ENCODE measurements at places on chromosomes 5 and 9.

DNA sequence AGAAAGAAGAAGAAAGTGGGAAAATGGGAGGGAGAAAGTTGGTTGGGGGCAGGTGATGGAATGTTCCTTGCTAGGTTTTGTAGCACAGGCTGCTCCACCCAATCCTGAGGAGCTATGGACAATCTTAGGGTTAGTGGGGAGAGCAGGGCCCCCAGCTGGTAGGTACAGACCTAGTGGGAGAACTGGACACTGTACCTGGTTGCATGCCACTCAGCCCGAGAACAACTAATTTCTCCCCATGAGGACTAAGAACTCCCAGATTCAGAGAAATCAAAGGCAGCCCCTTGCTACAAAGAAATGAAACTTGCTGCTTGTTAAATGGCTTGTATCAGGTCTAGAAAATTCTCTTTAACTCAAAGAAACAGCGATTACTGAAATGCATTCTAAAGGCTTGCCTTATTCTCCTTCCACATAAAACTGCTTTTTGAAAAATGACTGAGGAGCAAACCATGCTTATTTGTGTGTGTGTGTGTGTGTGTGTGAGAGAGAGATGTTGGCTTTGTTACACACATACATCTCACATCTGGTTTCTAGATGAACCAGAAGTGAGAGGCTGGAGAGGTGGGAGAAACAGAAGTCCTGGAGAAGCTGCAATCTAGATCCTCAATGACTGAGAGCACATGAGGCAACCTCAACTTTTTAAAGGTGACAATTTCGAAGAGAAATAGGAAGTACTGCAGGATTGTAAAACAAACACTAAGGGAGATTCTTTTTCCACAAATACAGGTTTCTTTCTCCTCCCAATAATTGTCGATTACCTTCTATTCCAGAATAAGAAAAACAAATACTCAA, 28.9 kb downstream of the FYB1 start:
- no peak for DNase-seq

DNA sequence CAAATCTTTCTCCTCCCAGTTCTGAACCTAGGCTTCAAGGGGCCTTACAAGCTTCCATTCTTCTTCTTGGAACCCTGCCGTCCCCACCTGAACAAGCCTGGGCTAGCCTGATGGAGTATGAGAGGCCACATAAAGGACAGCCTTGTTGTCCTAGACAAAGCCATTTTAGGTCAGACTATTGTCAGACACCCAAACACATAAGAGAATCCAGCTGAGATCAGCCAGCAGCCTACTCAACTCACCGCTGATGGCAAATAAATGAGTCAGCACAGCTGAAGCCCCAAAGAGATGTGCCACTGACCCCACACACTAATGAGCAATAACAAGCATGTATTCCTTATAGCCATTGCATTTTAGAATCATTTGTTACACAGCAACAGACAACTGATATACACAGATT, 33.8 kb downstream of the SVEP1 start:
- DNase-seq, result no peak

- DNase-seq, result no peak
Observed at GRCh38 chr5:40798801-40799210, 632 bp upstream of the PRKAA1 start.

GRCh38 chr9:7392148-7392547, 407.4 kb downstream of the DMAC1 start:
- DNase-seq, result no peak

DNA sequence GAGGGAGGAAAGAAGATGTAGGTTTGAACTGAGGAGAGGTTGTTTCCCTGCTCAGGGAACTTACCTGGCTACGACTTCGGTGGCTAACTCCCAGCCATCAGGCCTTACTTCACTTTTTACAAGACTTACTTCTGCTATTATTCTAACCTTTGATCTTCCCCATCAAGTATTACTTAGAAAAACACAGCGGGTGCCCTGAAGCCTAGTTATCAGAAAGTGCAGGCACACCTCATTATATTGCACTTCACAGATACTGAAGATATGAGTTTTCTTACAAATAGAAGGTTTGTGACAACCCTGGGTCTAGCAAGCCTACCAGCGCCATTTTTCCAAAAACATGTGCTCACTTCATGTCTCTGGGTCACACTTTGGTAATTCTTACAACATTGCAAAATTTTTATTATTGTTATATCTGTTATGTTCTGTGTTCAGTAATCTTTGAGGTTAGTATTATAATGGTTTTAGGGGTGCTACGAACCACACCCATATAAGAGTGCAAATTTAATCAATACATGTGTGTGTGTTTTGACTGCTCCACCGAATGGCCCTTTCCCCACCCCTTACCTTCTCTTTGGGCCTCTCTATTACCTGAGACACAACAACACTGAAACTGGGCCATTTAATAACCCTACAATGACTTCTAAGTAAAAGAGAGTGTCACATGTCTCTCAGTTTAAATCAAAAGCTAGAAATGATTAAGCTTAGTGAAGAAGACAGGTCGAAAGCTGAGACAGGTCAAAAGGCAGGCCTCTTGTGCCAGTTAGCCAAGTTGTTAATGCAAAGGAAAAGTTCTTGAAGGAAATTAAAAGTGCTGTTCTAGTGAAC, 2102.7 kb upstream of the WWC1 start:
- DNase-seq, result no peak

- DNase-seq, result no peak
Observed at GRCh38 chr5:14039063-14039462, 94.6 kb upstream of the DNAH5 start.

DNA sequence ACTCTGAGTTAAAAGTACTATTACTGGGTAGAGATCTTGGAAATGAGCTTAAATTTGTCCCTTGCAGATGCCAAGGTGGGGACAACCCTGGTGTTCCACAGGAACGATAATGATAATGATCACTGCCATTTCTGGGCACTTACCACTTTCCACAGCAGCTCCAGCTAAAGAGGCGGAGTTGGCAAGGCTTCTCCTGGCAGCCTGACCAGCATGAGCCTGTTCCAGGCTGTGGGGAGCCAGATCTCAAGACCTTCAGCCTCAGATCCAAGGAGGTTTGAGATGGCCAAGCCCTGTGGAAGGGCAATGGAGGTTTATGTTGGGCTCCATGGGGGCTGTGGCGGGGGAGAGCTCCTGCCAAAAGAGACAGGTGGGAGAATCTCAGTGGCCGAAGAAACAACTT, 244.9 kb upstream of the MVB12B start:
- DNase-seq, result no peak

DNA sequence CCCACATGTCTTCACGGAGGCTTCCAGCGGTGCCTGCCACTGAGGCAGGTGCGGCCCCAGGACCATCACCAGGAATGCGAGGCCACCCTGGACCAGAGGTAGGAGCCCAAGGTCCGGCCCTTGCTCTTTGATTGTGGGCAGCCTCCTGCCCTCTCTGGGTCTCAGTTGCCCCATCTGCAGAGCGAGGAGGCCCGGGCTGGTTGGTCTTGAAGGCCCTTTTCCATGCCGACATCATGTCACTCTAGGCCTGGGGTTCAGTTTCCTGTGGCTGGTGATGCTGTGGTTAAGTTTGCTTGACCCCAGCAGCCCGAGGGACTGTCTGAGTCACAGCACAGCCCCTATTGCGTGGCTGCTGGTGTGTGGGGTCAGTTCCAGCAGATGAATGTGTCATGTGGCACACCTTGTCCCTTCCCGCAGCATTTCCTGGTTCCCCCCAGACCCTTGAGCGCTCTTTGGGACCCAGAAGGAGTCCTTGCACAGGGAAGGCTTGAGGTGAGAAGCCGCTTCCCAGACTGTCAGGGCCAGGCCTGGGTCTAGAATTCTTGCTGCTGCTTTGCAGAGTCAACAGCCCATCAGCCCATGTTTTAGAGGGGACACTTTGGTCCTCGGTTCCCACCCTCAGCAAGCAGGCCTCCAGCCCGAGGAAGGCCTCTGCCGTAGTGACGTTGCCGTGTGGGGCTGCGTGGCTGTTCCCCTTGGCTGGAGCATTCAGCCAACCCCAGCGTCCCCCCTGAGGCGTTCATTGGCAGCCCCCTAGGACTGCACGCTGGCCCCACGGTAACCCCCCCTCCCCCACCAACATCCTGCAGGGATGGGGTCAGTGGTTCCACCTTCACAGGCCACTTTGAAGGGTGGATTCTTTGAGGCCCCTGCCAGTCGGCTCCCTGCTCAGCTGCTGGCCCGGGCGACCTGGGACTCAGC, 31.0 kb upstream of the HMCN2 start:
- no peak for DNase-seq

GRCh38 chr9:80842389-80842788, 847.0 kb downstream of the TLE1 start:
- DNase-seq, result no peak

GRCh38 chr5:119063579-119064379, 7.1 kb upstream of the DMXL1 start:
- no peak for DNase-seq

GRCh38 chr9:88435336-88435735, 47.1 kb downstream of the SPIN1 start:
- no peak for DNase-seq

DNA sequence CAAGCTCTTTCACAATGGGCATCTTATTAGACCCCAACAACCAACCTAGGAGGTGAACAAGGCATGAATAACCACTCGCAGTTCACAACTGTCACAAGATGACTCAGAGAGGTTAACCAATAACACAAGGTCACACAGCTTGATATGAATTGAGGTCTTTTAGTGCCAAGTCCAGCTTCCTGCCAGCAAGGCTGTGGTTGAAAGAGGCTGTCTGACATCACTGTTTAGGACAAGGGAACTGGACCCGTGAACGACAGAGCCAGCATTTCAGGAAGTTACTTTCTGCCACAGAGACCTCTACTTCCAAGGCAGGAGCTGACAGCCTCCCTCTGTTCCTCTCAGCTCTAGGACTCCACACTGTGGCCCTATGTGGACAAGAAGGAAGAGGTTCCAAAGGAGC, 53.4 kb upstream of the ALDH1B1 start:
- DNase-seq, result no peak

DNA sequence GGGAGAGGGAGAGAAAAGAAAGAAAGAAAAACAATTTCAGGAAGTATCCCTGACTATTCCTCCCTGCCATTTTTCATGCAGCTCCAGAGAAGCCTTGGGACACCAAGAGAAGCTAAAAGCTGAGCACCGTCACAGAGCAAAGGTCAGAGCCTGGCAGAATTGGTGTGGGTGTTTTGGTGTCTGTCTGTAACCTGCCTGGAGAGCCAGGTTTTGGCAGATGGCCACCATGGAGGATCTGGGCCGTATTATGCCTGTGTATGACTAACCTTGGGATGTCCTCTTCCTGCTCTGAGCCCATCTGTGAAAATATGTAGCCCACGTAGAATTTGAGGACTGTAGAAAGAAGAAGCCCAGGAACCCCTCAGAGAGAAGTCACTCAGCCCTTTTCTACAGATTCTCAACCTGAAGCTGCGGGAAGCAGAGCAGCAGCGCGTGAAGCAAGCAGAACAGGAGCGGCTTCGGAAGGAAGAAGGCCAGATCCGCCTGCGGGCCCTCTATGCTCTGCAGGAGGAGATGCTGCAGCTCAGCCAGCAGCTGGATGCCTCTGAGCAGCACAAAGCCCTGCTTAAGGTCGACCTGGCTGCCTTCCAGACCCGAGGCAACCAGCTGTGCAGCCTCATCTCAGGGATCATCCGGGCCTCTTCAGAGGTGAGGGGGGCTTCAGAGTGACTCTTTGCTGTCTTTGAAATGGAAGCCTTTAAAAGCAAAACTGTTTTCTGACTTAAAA, 18.8 kb downstream of the GLE1 start:
- DNase-seq, result no peak

DNA sequence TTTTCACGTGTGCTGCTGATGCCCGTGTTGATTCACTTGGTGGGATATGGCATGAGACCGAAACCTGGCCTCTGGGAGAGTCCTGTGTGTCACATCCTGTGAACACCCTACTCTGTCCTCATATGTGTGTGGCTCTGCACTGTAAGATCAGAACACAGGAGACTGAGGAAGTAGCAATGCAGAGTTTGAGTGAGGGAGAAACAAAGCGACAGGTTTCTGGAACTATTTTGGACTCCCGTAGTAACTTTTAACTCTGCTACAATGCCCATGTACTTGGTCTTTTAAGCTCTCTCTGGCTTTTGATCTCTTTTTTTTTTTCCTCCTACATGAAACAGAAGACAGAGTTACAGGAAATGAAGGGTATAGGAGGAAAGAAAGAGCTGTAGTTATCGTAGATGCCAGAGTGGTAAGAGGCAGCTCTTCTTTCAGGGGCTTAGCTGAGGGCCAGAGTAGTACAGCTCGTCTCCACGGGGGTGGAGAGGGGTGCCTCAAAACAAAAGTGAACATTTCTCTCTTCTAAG, 26.6 kb downstream of the GRAMD2B start:
- peak; percentile 23 for DNase-seq

- DNase-seq, result no peak
Observed at GRCh38 chr5:6730807-6731206, 17.6 kb downstream of the TENT4A start.

DNA sequence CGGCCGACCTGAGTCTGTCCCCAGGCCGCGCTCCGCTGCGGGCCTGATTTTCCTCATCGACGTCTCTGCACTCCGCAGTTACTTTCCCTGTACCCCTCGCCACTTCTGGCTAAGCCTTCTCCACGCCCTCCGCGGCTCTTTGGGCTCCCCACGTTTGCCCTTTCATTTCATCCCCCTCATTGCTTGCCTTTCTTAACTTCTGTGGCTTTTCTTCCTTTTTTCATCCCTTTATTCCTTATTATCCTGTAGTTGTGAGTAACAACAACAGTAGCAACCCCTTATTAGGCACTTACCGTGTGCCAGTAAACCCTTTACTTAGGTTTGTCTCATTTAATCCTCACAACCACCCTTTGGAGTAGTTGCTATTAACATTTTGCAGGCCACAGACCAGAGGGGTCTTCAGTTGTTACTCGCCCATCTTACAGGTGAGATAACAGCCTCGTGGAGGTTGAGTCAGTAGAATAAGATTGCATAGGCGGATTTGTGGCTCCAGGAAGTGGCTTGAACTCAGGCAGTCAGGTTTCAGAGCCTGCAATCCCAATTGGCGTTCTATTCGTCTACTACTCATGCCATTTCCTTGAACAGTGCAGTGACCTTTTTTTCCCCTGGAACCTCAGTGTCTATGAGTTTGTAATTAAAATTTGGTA, 724 bp downstream of the TCERG1 start:
- DNase-seq, result no peak

GRCh38 chr9:72315510-72316311, 49.3 kb downstream of the ZFAND5 start:
- DNase-seq, result no peak

DNA sequence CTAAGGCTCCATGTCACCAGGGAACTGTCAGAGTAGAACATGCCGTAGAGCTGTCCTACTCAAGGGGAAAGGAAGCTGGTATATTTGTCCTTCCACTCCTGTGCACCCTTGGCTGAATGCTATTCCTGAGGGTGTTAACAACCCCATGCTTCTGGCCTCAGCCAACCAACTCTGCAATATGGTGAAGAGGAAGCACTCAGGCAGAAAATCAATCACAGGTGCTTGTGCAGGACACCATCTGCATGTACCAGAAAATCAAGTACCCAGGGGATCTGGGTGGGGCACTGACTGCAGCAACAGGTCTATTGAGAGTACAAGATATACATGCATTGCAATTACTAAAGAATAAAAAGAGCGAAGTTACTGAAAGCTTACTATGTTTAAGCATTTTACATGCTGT, 51.4 kb upstream of the NEK6 start:
- DNase-seq, result no peak

GRCh38 chr9:137988701-137989100, 111.1 kb downstream of the CACNA1B start:
- DNase-seq, result no peak

GRCh38 chr5:119112151-119112550, 41.3 kb downstream of the DMXL1 start:
- no peak for DNase-seq

GRCh38 chr5:77849308-77849900, 73.3 kb upstream of the TBCA start:
- DNase-seq, result no peak

GRCh38 chr5:167797933-167798332, 493.5 kb upstream of the WWC1 start:
- DNase-seq, result no peak

GRCh38 chr5:36392186-36392585, 90.5 kb upstream of the RANBP3L start:
- DNase-seq, result no peak
